IMR-90 (cell line): ENCODE measurements at places on chromosomes 13 and 19. TPM values are rescaled to one million over a fixed set of nuclear protein-coding genes. Genes with fewer than 3 reads are reported as not detected.
A peak's percentile ranks its signal among the peaks of the same experiment; 100 is the strongest.

KIR2DL1 gene
- not detected in 2 replicates for total RNA-seq

ZNF230 gene
- total RNA-seq: 3.4 and 5.0 TPM in 2 replicates

- peaks cover 9% of the 10 kb centered on the region for H3K4me1 ChIP-seq
- no peaks in the 10 kb centered on the region for H3K27me3 ChIP-seq
- DNase-seq: no peak
- peaks cover 12% of the 10 kb centered on the region; the same call in 1 of the 2 replicates for H3K36me3 ChIP-seq
- no peak overlapping the region for H3K27ac ChIP-seq
- H3K4me3 ChIP-seq: no peak overlapping the region
Measured at GRCh38 chr13:32266130-32266529, 49.0 kb downstream of the ZAR1L start.

- no peaks in the 10 kb centered on the region for H3K4me1 ChIP-seq
- H3K27me3 ChIP-seq: peaks cover 6% of the 10 kb centered on the region; the same call in 1 of the 2 replicates
- peak; percentile 11 for DNase-seq
- no peak overlapping the region for H3K27ac ChIP-seq
Measured at GRCh38 chr19:53945441-53945840, 17.3 kb upstream of the CACNG8 start.

GRCh38 chr13:107035778-107036177, 467.8 kb upstream of the ARGLU1 start:
- peaks cover 15% of the 10 kb centered on the region for H3K4me1 ChIP-seq
- DNase-seq: peak; percentile 89
- H3K36me3 ChIP-seq: no peaks in the 10 kb centered on the region
- no peak overlapping the region for H3K4me3 ChIP-seq
- H3K27ac ChIP-seq: 0 out of 2 replicates have a peak overlapping the region, but pooled peaks have one; percentile 26
- H3K27me3 ChIP-seq: no peaks in the 10 kb centered on the region

DNA sequence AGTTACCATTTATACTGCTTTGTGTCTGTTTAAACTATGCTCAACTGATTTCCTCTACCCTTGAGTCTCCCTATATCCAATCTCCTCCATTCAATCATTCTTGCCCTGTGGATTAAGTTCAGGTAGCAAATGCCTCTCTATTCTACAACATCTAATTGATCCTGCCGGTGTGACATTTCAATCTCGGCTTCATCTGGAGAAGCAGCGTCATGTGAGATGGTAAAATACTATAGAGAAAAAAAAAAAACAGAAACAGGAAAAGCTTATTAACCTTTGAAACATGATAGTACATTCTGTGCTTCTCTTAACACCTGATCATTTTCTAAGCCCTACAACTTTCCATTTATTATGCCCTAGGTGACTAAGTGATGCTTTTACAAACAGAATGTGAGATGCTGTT, 89.4 kb downstream of the KCTD12 start:
- H3K4me1 ChIP-seq: no peaks in the 10 kb centered on the region
- no peaks in the 10 kb centered on the region for H3K36me3 ChIP-seq
- H3K27ac ChIP-seq: no peak overlapping the region
- H3K4me3 ChIP-seq: no peak overlapping the region

DNA sequence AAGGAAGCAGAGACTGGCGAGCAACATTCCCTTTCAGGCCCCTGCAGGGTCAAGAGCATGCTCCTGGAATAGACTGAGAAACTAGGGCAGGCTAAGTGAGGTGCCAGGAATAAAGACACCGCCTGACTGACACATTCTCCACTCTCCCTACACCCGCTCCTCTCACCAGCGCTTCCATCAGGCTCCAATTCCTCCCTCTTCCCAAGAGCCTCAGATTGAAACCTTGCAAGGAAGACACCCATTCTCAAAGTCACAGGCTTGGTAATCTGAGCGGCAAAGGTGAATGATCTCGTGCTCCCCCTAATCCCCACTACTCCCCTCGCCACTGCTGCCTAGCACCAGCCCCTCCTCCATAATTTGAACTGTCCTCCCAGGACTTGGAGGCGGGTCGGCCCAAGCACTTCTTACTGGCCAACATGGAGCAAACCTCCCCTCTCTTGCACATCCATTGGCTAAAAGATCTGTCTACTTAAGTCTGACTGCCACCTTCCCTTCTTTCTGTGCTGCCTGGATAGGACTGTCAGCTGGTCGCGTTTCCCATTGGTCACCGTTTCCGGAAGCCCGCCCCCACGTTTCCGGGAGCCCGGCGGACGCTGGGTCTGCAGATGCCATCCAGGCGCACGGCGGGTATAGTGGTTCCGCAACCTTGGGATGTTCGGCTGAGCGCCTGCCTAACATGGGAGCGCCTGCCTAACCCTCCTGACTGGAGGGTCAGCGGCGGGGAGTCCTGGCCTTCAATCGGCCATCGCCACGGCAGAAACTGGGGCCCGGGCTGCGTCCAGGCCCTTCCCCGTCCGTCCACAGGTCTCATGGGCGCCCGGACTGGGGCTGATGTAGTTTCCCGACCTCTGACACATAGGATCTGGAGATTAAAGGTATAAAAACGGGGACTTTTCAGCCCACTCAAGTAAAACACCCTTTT, 33.6 kb downstream of the ZNF383 start:
- H3K4me3 ChIP-seq: peak overlapping the region; percentile 76
- H3K27ac ChIP-seq: peak overlapping the region; percentile 38; the same call in 1 of the 2 replicates
- H3K4me1 ChIP-seq: no peaks in the 10 kb centered on the region
- peak; percentile 97 for DNase-seq

GRCh38 chr13:64428196-64428595, 2801.9 kb downstream of the PCDH9 start:
- DNase-seq: peak; percentile 76
- H3K27ac ChIP-seq: no peak overlapping the region
- H3K4me3 ChIP-seq: no peak overlapping the region
- no peaks in the 10 kb centered on the region for H3K36me3 ChIP-seq

DNA sequence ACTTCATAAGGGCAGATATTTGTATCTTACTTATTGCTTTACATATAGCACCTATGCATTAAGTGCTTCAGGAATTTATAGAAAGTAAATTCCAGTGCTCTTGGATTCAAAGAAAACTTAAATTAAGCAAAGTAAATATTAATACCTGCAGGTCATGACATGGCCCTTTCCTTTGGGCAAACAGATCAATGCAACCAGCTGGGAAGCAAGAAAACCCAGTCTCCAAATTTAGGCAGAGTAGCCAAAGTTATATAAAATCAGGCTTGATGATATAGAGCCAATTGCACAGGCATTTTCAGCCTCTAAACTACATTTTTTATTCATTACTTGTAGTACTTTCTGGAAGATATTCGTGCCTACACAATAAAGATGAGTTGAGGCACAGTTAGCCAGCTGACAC, 16.9 kb downstream of the TGDS start:
- no peak overlapping the region for H3K4me3 ChIP-seq
- H3K4me1 ChIP-seq: no peaks in the 10 kb centered on the region
- H3K27ac ChIP-seq: no peak overlapping the region

- peak; percentile 97 for DNase-seq
- peaks cover 11% of the 10 kb centered on the region for H3K4me1 ChIP-seq
- H3K27ac ChIP-seq: peak overlapping the region; percentile 91
Measured at GRCh38 chr19:17135001-17135853, 59.6 kb downstream of the MYO9B start.

DNA sequence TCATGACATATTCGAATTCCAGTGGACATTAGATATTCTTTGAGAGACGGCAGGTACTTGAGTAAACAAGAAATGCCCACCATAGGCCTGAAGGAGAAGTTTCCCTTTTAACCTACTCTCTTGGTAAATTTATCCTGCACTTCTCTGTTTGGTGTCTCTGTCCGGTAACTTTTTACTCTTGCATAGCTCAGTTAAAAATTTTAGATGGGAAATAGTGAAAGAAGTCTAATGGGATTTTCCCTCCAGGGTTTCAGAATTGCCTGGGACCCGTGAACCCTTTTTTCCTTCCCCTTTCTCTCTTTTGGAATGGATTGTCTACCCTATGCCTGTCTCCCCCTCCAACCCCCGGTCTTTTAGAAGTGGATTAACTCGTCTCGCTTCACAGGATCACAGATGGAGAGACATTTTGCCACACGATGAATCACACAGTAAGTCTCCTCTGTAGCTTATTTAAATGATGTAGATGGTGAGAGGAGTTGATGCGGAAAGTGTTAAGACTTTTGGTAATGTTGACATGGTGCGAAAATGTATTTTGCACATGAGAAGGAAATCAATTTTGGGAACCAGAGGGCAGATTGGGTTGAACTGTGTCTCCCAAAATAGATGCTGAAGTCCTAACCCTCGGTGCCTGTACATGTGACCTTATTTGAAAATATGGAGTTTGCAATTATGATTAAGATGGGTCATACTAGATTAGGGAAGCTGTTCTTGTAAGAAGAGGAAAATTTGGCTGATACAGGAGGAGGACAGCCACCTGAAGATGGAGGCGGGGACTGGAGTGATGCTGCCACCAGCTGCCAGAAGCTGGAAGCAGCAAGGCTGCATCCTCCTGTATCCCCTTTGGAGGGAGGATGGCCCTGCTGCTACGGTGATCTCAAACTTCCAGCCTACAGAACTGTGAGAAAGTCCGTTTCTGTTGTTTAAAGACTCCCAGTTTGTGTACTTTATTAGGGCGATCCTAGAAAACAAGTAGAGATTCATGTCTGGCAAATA, 711 bp upstream of the MIPEP start:
- no peak for DNase-seq
- peaks cover 4% of the 10 kb centered on the region; the same call in 1 of the 2 replicates for H3K36me3 ChIP-seq
- peak overlapping the region; percentile 70; the same call in 1 of the 2 replicates for H3K27ac ChIP-seq
- no peaks in the 10 kb centered on the region for H3K27me3 ChIP-seq
- peak overlapping the region; percentile 36; the same call in 1 of the 2 replicates for H3K4me3 ChIP-seq
- H3K4me1 ChIP-seq: no peaks in the 10 kb centered on the region

GRCh38 chr19:13033244-13033643, 38.0 kb downstream of the NFIX start:
- H3K4me1 ChIP-seq: peaks cover 40% of the 10 kb centered on the region
- no peak for DNase-seq
- no peak overlapping the region for H3K27ac ChIP-seq
- H3K27me3 ChIP-seq: no peaks in the 10 kb centered on the region
- no peak overlapping the region for H3K4me3 ChIP-seq

DNA sequence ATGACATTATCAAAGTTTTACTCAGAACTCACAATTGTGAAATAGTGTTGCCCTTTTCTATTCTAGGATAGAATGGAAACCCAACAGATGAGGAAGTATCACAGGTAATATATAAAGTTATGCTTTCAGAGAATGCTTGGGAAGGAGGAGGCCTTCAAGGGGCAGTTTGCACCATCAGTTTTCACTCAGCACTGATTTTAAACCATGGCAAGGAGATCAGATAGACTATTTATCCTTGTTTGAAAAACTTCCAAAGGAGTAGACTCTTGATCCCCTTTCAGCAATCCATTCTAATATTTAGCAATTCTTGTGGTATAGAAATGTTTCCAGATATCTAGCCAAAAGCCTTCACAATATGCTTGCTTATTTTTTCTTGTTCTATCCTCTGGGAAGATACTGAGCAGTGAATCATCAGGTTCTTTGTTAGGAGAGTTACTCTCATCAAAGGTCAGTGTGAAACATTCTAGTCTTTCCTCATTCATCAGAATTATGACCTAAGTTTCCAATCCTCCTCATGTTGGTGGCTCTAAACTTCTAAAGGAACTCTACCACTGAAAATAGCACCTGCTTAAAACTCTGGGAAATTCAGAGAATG, 3.8 kb downstream of the GPC6 start:
- DNase-seq: peak; percentile 89
- H3K27ac ChIP-seq: no peak overlapping the region
- H3K36me3 ChIP-seq: no peaks in the 10 kb centered on the region
- H3K4me1 ChIP-seq: peaks cover under 1% of the 10 kb centered on the region; the same call in 1 of the 2 replicates
- H3K4me3 ChIP-seq: no peak overlapping the region

GRCh38 chr19:48698046-48698445, 2.3 kb downstream of the FUT2 start:
- H3K4me3 ChIP-seq: no peak overlapping the region
- no peaks in the 10 kb centered on the region for H3K36me3 ChIP-seq
- H3K27ac ChIP-seq: no peak overlapping the region
- H3K4me1 ChIP-seq: peaks cover 4% of the 10 kb centered on the region

DNA sequence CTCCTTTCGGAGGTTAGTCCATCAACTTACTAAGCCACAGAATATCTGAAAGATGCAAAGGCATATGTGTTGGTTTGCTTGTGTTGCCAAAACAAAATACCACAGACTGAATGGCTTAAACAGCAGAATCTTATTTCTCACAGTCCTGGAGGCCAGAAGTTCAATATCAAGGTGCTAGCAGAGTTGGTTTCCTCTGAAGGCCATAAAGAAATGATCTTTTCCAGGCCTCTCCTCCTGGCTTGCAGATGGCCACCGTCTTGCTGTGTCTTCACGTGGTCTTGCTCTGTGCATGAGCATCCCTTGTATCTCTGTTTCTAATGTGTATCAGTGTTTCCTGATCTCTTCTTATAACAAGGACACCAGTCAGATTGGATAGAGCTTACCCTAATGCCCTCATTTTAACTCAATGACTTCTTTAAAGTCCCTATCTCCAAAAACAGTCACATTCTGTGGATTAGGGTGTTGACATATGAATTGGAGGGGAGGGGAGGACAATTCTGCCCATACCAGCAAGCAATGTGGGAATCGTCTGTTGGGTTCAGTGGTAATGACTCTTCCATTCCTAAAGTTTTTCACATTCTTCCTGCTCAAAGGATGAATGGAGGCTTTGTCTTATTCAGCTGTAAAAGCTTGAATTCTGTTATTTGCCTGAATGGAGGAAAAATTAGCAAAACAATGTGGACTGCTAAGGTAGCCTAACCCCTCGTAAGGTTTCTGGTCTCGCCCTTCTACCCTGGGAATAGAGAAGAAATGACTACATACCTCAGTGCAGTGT, 715.7 kb downstream of the DIAPH3 start:
- H3K4me3 ChIP-seq: no peak overlapping the region
- peak overlapping the region; percentile 69; the same call in 1 of the 2 replicates for H3K27ac ChIP-seq
- peaks cover 3% of the 10 kb centered on the region; the same call in 1 of the 2 replicates for H3K4me1 ChIP-seq

GRCh38 chr13:34176633-34177032, 358.7 kb downstream of the RFC3 start:
- no peak for DNase-seq
- no peak overlapping the region for H3K27ac ChIP-seq
- no peaks in the 10 kb centered on the region for H3K36me3 ChIP-seq

DNA sequence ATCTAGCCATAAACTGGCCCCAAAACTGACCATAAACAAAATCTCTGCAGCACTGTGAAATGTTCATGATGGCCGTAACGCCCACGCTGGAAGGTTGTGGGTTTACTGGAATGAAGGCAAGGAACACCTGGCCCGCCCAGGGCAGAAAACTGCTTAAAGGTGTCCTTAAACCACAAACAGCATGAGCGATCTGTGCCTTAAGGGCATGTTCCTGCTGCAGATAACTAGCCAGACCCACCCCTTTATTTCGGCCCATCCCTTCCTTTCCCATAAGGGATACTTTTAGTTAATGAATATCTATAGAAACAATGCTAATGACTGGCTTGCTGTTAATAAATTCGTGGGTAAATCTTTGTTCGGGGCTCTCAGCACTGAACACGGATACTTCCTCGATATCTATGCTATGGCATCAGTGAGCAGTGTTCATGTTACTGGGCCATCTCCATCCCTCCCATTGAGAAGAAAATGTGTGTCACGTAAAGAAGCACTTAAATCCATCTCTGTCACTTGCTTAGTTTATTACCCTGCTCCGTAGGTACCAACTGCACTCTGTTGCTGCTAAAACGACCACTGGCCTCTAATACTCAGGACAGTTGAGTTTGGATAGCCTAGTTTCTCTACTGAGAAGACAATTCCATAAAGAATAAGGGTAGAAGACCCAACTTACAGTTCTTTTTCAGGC, 5.3 kb downstream of the ATP7B start:
- no peak overlapping the region for H3K4me3 ChIP-seq
- no peaks in the 10 kb centered on the region for H3K36me3 ChIP-seq
- no peak for DNase-seq
- no peak overlapping the region for H3K27ac ChIP-seq
- H3K4me1 ChIP-seq: no peaks in the 10 kb centered on the region
